ENCODE measurements at places on chromosomes 6 and 20. TPM values are rescaled to one million over a fixed set of nuclear protein-coding genes. Genes with fewer than 3 reads are reported as not detected.

The HCK gene
- 0.06 TPM for total RNA-seq

The KHDC1L gene
- total RNA-seq, result not detected

The ABHD16B gene
- not detected for total RNA-seq

The LSM14B gene
- 31.8 TPM for total RNA-seq

The SLC22A2 gene
- not detected for total RNA-seq

The SLCO4A1 gene
- total RNA-seq, result 5.0 TPM

The GRIK2 gene
- 0.13 TPM for total RNA-seq

The CD83 gene
- 15.7 TPM for total RNA-seq

The DLK2 gene
- total RNA-seq, result 1.1 TPM

The ABCC10 gene
- total RNA-seq, result 12.8 TPM

The HDGFL1 gene
- not detected for total RNA-seq
